Fibroblast of the aortic adventitia (primary cell): ENCODE measurements at places on chromosomes 13 and 19. TPM values are rescaled to one million over a fixed set of nuclear protein-coding genes. Genes with fewer than 3 reads are reported as not detected.
A peak's percentile ranks its signal among the peaks of the same experiment; 100 is the strongest.

- no peak for DNase-seq
Measured at GRCh38 chr13:113840541-113841352, 23.1 kb downstream of the GAS6 start.

Gene UBE2L5
- total RNA-seq, result under 0.01 TPM in 1 of 2 replicates, not detected in the other

DNA sequence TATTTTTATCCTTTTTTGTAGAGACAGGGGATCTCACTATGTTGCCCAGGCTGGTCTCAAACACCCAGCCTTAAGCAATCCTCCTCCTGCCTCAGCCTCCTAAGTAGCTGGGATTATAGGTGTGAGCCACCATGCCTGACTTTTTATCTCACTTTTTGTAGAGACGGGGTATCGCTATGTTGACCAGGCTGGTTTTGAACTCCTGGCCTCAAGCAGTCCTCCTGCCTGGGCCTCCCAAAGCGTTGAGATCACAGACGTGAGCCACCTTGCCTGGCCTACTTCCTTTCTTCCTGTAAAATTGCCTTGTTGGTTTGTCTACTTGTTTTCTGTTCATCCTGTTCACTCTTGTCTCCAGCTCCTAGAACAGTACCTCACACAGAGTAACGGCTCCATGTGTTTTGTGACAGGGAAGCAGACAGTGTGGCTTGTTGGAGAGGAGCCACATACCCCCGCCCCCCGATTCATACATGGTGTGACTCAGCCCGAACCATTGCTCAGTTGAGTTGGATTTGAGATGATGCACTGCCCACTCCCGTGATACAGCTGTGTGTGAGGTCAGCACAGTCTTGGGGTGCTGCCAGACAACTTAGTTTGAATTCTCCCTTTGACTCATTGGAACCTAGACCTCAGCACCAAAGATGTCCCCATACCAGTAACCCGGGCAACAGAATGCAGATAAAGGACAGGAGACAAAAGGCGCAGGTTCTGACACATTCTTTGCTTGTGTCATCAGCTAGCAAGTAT is 34.2 kb downstream of the GPR42 start:
- peak; percentile 89 for DNase-seq

GRCh38 chr19:7927605-7928333 is 1.8 kb upstream of the CTXN1 start:
- no peak for DNase-seq

- DNase-seq, result peak; percentile 77
Measured at GRCh38 chr13:74641586-74641985, 507.4 kb upstream of the KLF12 start.

Gene C19orf85
- total RNA-seq, result not detected in 2 replicates

Gene KL
- 0.81 TPM in 1 of 2 replicates, not detected in the other for total RNA-seq

DNA sequence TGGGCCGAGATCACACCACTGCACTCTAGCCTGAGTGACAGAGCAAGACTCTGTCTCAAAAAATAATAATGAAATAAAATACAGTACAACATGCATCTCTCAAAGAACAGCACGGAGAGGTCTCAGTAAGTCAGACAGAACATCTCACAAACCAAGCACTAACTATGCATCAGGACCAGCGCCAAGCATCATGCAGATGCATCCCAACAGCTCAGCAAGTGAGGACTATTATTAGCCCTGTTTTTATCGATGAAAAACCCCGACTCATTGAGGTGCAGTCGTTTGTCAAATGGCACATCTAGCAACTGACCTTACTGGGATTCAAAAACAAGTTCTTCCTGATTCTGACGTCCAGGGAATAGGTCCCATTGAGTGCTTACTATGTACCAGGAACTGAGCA is 3.8 kb downstream of the C19orf47 start:
- no peak for DNase-seq

Gene SELENOV
- not detected in 2 replicates for total RNA-seq

GRCh38 chr13:97621631-97622030 is 187.7 kb downstream of the RAP2A start:
- DNase-seq, result no peak

DNA sequence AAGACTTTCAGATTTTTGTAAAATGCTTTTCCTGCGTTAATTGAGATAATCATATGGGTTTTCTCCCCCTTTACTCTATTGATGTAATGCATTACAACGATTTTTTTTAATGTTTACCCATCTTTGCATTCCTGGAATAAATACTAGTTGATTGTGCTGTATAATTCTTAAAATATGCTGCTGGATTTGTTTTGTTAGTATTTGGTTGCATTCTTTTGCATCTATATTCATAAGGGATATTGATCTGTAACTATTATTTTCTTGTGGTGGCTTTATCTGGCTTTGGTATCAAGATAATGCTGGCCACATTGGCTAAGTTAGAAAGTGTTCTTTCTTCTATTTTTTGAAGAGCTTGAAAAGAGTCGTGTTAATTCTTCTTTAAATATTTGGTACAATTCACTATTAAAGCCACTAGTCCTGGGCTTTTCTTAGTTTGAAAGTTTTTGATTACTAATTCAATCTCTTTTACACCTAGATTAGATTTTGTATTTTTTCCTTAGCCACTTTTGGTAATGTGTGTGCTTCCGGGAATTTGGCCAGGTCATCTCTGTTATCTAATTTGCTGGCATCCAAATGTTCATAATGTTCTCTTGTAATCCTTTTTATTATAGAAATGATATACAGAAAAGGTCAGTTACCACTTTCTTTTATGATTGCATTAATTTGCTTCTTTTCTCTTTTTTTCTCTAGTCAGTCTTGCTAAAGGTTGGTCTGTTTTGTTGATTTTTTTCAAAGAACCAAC is 29.8 kb downstream of the KL start:
- DNase-seq, result peak; percentile 3

DNA sequence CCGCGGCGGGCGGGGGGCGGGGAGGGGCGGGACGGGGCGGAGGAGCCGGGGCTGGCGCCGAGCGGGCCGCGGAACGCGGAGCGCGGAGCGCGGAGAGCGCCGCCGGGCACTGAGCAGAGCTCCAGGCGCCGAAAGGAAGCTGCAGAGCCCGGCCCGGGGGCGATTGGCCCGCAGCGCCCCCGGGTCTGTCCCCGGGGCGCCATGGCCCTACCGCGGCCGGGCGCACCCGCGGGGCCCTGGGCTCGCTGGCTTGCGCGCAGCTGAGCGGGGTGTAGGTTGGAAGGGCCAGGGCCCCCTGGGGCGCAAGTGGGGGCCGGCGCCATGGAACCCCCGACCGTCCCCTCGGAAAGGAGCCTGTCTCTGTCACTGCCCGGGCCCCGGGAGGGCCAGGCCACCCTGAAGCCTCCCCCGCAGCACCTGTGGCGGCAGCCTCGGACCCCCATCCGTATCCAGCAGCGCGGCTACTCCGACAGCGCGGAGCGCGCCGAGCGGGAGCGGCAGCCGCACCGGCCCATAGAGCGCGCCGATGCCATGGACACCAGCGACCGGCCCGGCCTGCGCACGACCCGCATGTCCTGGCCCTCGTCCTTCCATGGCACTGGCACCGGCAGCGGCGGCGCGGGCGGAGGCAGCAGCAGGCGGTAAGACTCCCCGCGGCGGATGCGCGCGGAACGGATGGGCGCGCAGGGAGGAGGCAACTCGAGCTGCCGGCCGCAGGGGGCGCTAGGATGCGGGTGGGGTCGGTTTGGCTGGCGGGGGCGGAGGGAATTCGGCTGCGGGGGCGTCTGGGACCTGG is at the start of gene PDE4A:
TSS of gene PDE4A (plus strand) at position 95 of the 796 bp plus-strand sequence. CDS start at position 322, 227 bp downstream.
- DNase-seq, result no peak

DNA sequence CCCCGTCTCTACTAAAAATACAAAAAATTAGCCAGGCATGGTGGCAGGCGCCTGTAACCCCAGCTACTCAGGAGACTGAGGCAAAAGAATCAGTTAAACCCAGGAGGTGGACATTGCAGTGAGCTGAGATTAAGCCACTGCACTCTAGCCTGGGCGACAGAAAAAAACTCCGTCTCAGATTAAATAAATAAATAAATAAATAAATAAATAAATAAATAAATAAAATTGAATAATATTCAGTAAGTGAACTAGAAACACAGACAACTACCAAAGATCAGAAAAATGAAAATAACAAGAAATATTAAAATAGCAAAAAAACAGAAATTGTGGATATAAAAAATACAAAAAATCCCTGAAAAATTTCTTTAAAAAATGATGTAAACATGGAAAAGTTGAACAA is 172.4 kb downstream of the ZNF486 start:
- DNase-seq, result no peak

DNA sequence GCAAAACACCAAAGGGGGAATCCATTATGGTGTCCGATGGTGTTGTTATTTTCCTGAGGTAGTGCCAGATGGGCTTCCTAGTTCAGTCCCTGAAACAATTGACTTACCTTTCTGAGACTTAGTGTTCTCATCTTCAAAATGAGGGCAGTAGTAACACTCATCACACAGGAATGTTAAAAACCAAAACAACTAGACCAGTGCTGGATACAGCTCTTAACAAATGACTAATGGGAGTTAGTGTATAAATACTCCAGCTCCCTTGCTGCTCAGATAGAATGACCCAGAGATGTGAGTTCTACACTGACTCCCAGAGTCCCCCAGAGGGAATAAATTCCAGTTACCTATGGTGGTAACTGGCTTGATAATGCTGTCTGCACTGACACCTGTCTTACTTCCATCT is 49.9 kb downstream of the MBD3L2B start:
- DNase-seq, result no peak

- no peak for DNase-seq
Measured at GRCh38 chr13:31250435-31250834, 50.7 kb downstream of the B3GLCT start.

DNA sequence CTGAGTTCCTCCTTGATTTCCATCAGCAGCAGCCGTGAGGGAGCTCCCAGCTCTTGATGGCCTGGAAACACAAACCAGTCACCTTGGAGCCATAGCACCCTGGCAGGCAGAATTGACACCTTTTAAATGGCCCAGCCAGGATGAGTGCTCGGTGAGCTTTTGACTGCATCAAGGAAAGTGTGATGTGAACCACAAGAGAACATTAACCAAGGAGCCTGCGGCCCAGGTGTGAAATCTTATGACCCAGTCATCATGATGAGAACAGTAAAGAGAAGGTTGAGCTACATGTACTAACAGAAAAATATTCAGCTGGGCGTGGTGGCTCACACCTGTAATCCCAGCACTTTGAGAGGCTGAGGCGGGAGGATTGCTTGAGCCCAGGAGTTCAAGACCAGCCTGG is 22.8 kb downstream of the SUGP2 start:
- DNase-seq, result no peak
